ENCODE measurements at places on chromosomes 4 and X.
A peak's percentile ranks its signal among the peaks of the same experiment; 100 is the strongest.

GRCh38 chr4:2848449-2848848, 4.8 kb downstream of the ADD1 start:
- DNase-seq: no peak

- DNase-seq: no peak
Measured at GRCh38 chr4:55393461-55394320, 2.1 kb upstream of the TMEM165 start.

DNA sequence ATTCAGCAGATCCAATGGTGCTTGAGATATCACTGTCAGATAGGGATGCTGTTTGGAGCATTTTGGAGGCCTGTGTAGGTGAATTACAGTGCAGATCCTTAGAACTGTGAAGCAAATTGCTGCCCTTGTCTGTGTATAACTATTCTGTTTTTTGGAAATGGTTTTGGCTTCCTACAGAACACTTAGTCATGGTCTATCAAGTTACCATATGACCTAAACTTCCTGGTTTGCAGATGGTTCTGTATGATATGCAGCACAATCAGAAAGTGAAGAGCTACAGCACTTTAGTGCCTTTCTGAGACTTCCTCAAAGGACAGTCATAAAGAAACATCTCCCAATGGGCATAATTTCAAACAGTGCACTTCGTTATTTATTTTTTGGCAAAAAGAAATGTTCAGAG, 688.6 kb downstream of the SH3BGRL start:
- no peak for DNase-seq

- DNase-seq: peak; percentile 46
Measured at GRCh38 chr4:185016101-185016940, 2.0 kb upstream of the HELT start.

DNA sequence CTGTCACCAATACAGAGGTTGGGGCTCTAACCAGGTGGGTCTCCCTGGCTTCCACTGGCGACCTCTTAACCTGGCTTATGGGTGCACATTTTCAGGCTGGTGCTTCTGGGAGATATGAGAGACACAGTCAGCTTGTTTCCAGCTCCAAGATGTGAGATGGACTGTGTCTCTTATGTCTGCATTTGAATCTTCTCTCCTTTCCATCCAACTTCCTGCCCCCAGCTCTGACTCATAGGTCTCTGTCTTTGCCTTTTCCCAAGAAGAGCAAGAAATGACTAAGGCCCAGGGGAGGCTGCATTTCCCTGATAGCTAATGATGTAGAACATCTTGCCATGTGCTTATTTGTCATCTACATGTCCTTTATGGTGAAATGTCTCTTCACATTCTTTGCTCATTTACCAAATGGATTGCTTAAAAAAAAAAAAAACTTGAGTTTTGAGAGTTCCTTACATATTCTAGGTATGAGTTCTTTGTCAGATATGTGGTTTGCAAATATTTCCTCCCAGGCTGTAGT, 3.2 kb upstream of the UXT start:
- no peak for DNase-seq

DNA sequence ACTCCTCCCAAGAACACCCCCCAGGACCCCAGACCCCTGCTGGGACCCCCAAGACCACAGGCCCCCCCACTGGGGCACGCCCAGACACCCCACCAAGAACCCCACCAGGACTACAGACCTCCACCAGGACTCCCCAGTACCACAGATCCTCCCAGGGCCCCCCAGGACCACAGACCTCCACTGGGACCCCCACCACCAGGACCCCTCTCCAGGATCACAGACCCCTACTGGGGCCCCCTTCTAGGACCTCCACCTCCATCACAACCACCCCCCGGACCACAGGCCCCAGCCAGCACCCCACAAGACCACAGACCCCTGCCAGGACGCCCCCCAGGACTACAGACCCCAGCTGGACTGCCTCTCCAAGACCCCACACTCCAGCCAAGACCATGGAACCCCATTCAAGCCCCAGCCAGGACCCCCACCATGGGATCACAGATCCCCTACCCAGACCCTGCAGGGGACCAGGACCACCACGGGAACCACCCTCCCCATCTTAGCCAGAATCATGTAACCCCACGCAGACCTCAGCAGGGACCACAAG, 855 bp upstream of the DHRSX start:
- DNase-seq: peak; percentile 52

- DNase-seq: no peak
Measured at GRCh38 chrX:100871594-100872560, 2.3 kb downstream of the NOX1 start.

DNA sequence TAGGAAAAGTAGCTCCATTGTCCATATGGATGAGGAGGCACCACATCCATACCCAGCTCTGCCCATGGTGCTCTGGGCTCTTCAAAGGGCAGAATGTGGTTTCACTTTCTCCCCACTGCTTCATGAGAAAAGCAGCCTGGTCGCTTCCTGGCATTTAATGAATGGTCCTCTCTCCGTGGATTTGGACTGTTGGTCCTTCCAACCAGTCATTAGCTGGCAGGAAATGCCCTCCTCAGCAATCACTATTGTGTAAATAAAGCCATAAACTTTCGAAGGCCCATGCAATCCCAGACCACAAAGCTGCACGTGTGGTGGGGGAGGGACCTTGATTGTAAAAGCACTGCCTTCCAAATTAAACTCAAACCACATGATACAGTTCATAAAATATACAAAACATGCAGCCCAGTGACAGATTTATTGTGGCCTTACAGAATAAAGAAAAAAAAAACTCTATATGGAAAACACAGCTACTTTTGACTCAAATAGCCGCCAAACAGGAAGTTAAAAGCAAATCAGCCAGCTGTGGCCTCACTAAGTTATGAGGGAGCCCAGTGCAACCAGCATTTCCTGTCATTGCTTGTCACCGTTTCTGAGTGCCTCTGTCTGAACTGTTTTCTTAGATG, 8.1 kb downstream of the MBNL3 start:
- DNase-seq: no peak

- DNase-seq: no peak
Measured at GRCh38 chrX:100654261-100654660, 10.3 kb downstream of the SRPX2 start.

DNA sequence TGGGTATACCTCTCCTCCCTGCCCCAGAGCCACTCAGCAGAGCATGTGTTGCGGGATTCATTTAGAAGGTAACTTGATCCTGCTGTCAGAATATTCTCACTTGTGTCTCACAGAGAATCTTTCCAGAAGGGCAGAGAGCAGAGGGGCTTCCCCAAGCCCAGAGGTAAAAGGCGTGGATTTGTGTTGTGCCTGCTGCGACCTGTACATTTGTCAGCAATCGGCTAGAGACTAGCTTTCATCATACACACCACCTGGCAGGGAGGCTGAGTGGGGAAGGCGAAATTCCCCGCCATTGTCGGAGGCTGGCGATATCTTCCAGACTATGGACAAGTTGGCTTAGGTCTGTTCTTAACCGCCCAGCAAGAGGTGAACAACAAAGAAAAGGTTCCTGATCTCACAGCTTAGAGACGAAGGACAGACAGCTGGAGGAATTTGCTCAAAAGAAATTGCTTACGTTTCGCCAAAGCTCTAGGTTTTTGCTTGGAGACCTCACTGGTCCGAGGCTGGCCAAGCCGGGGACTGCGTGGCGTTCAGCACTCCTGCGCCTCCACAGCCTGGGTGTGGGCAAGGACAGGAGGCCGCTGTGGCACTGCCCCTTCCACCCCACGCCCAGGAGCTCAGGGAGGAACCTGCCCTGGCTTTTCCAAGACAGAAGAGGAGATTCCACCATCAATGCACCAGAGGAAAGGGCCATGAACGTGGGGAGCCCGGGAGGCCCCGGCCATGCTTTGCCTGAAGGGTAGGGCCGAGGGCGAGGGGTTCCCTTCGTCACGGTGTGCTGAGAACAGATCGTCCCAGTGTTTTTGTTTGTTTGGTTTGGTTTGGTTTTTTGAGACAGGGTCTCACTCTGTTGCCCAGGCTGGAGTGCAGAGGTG, 69.4 kb downstream of the DCTD start:
- DNase-seq: no peak

- DNase-seq: no peak
Measured at GRCh38 chr4:140078366-140078765, 75.6 kb downstream of the MAML3 start.

DNA sequence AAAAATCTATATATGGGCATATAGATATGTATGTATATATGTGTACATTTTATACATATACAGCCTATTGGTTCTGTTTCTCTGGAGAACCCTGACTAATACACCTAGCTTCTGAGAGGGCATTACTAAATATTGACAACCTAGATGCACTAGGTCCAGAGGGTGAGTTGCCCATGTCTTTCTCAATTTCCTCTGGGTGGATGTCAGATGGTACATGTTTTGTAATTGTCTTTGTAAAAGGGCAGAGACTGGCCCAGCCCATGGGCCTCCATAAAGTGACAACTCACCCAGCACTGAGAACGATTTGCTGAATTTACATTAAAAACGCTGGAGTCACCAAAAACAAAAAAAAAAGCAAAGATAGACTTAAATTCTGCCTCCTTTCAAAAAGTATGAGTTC, 198.5 kb upstream of the FAM241A start:
- DNase-seq: no peak

GRCh38 chr4:171342646-171343045, 470.6 kb upstream of the GALNTL6 start:
- no peak for DNase-seq

- no peak for DNase-seq
Measured at GRCh38 chrX:12956704-12957534, 18.0 kb upstream of the TMSB4X start.

DNA sequence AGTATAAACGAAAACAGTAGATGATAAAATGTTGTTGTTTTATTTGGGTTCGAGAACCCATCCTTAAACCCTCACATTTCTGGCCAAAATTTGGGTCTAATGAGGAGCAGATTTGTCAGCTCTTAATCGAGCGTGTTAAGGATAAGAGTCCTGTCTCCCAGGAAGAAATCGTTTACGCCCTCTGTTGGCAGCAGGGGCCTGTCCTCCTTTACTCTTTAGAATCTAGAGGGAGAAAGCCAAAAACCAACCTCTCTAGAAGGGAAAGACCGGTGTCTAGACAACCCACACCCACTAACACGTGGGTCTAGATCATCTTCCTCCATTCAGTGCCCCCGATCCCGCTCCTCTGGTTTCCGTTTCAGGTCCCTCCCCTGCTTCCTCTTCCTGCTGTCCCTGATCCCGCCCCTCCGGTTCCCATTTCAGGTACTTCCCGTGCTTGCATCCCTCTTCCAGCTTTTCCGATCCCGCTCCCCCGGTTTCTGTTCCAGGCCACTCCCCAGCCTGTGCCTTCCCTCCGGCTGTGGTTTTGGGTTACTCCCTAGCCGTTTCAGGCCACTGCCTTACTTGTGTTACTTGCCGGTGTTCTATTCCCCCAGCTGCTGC, 339.1 kb downstream of the PAPSS1 start:
- DNase-seq: no peak

- DNase-seq: no peak
Measured at GRCh38 chr4:94570558-94570957, 118.8 kb downstream of the PDLIM5 start.

DNA sequence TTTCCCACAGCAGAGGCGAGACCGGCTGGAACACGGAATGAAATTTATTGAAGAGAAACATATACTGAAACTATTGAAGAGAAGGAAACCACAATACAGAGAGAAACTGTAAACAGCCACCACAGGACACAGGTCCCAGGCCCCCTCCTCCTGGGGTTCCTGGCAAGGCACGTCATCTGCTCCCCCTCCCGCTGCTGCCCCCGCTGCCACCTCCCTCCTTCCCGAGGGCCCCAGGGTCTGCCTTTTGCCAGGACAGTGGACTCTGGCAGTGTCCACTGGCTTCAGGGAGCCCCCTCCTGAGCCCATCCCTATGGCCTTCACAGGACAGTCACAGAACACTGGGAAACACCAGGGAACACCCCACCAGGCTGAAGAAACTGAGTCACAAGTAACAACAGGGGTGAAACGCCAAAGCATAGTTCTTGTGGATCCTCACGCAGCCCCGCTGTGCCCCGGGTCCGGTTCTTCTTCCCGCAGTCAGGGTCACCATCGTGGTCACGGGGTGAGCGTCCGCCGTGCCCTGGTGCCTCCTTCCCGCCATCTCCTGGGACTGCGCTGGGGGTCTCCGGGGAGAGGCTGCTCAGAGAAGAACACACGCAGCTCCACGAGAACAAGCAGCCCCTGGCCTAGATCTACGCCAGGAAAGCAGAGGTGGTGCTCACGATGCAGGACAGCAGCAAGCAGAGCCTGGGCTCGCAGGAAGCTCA, 5.4 kb downstream of the PNMA6E start:
- no peak for DNase-seq

- peak; percentile 85 for DNase-seq
Measured at GRCh38 chrX:118839334-118839958, 15.8 kb downstream of the ZCCHC12 start.

DNA sequence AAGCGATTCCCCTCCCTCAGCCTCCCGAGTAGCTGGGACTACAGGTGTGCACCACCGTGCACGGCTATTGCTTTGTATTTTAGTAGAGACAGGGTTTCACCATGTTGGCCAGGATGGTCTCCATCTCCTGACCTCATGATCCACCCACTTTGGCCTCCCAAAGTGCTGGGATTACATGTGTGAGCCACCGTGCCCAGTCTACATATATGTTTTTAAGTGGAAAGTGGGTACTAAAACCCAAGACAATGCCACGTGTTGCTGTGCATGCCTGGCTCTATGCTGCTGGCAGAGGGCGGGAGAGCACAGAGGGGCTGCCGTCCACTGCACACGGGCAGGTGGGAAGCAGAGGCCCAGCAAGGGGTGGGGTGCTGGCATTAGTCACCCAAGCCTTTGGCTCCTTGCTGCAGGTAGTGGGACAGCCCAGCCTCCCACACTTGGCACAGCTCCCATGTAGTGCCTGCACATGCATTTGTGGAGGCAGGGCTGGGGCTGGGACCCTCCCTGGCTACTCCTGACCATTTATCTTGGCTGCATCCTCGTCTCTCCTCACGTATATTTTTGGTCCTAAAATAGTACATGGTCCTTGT, 3.5 kb downstream of the EMD start:
- no peak for DNase-seq

GRCh38 chr4:75696581-75696980, 23.4 kb upstream of the G3BP2 start:
- DNase-seq: no peak

DNA sequence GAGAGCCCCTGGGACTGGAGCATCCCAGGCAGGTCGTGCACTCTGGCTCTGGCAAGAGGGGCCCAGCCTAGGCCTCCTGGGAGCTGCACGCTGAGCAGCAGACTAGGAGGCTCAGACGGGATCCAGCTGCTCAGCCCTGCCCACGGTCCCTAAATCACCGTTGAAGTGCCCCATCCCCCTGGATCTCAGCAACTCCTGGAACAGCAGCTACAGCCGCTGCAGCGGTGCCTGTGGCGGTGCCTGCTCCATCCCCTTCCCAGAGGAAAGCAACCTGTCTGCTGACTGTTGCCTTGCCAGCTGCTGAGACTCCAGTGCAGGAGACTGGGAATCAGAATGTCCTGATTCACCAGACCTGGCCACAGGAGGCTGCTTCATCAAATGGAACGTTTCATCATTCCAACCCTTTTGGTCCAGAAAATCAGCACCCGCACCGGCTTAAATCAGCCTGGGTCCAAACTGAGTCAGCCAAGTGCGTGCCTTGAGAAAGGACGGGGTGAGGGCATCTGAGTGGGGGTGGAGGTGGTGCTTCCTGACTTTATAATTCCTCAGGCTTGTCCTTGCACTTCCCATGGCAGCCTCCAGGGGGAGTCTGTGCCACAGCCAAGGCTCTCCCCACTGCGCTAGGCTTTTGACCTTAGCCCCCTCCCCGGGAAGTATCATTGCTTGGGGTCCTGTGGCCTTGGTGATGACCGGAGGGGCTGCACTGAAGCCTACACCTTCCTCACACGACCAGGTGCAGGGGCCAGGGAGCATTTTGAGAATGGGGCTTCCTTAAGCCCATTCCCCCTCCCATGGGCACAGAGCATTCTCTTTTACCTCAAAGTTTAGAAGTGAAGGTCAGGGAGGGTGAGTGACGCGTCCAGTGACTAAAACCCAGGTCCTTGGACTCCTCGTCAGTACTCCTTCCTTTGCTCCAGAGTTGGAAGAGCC, 6.5 kb downstream of the ZNF185 start:
- DNase-seq: peak; percentile 56

GRCh38 chr4:128906581-128906980, 97.1 kb downstream of the JADE1 start:
- no peak for DNase-seq

Measured in activated CD8-positive, alpha-beta memory T cell treated with anti-CD3 and anti-CD28 coated beads, Interleukin-2, amount 50 U/mL, for 48 hours (primary cell).